ENCODE measurements at places on chromosomes 7 and 10. TPM values are rescaled to one million over a fixed set of nuclear protein-coding genes. Genes with fewer than 3 reads are reported as not detected.

Gene TOMM7
- total RNA-seq: 365 TPM

Gene GSDME
- total RNA-seq: 6.4 TPM

Gene SPDYE2B
- not detected for total RNA-seq

Gene RNF148
- total RNA-seq: 0.63 TPM

Gene PSTK
- total RNA-seq: 3.1 TPM

Gene SDHAF3
- total RNA-seq: 19.2 TPM

Gene C10orf143
- total RNA-seq: 2.3 TPM

Gene OIT3
- total RNA-seq: 0.09 TPM

Gene CHST15
- 17.8 TPM for total RNA-seq

- no peak for DNase-seq
Observed at GRCh38 chr7:92650391-92650790, 60.2 kb upstream of the FAM133B start.

DNA sequence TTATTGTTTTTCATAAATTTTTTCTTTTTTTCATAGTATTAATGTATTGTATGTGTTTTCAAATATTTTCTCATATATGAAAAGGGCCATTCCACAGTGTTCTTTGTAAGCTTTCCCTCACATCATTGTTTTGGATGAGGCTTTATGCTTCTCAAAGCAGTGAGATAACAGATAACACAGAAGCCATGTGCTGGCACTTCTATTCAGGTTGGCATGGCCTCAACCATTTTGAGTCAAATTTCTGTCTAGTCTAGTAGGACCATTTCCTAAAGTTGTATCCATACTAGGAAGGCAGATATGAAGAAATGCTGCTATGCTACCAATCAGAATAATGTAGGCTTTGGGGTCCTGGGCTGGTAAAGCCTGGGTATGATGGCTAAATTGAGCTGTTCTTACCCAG lies 135.9 kb upstream of the LAMB4 start:
- no peak for DNase-seq

DNA sequence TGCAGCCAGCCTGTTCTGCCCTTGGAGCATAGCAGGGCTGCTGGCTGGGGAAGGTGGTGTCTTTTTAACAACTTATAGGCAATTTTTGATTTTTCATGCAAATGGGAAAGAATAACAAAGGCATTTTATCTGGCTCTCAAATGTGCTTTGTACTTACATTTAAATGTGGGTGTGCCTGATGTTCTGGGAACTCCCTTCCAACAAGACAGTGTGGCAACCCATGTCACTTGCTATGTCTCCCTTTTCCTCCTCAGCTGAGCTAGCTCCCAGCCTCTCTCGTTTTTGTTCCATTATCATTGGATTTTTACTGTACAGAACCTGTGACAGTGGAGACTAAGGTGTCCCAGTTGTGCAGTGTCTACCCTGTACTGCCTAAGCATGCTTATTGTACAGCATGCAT lies 93.5 kb upstream of the PDCD4 start:
- no peak for DNase-seq

DNA sequence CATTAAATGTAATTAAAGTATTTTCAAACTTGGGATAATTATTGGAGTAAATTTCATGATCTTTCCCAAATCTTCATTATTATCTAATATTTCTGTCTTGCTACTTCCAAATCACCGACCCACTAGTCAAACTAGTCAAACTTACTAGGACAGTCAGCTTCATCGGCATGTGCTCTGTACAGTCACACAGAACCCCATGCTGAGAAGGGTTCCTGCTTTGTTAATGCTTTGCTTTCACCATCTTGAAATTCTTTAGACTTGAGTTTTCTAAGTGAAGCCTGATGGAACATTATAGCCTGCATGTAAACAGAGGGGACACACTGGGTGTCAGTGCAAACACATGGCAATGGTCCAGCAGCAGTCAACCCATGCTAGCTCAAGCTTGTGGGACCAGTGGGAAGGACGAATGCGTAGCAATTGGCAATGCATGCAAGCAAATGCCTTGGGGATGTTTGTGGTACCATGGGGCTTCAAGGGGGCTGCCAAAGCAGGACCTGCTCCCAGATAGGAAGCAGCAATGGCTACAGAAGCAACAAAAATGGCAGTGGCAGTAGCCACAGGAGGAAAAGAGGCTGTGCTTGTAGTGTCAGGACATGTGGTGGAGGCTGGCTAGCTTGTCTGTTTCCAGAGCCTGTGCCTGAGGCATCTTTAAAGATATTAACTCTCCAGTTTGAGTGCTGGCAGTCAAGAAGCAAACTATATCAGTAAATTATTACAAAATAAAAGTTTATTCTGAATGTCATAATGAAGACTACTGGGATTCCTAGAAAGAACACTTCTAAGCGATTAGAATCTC lies 441.1 kb upstream of the SEMA3D start:
- DNase-seq: no peak

GRCh38 chr10:51910596-51910995 lies 211.2 kb upstream of the CSTF2T start:
- no peak for DNase-seq

- no peak for DNase-seq
Observed at GRCh38 chr10:62109587-62110293, 158.9 kb downstream of the RTKN2 start.

- DNase-seq: no peak
Observed at GRCh38 chr7:156732091-156732625, 91.6 kb downstream of the RNF32 start.

GRCh38 chr7:144459635-144460034 lies 56.1 kb upstream of the NOBOX start:
- no peak for DNase-seq

Data from left cardiac atrium (tissue), 4 donors.